Neural crest cell (in vitro differentiated cells): ENCODE measurements at places on chromosomes 4 and X. TPM values are rescaled to one million over a fixed set of nuclear protein-coding genes. Genes with fewer than 3 reads are reported as not detected.

GRCh38 chrX:75086731-75087195 lies 69.3 kb downstream of the ABCB7 start:
- no peak for DNase-seq

DNA sequence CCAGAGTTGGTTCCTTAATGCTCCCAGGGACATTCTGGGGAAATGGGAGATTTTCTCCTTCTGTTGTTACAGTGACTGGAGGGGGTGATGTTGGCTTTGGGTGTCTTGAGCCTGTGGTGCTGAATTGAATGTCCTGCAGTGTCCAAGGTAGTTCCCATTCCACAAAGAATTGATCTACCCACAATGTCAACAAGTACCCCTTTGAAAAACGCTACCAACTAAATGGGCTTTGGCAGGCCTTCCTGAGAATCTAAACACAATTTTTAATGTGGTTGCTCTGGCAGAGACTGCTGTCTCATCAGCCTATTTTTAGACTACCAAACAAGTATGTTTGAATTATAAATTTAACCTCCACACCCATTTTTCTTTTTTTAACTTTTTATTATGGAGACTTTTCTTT lies 69.4 kb downstream of the CCKAR start:
- no peak for DNase-seq

Gene COQ2
- total RNA-seq, result 19.7 and 21.9 TPM in 2 replicates

Gene SMIM31
- total RNA-seq, result not detected in 2 replicates

Gene GAB3
- total RNA-seq, result 0.07 and 0.12 TPM in 2 replicates

DNA sequence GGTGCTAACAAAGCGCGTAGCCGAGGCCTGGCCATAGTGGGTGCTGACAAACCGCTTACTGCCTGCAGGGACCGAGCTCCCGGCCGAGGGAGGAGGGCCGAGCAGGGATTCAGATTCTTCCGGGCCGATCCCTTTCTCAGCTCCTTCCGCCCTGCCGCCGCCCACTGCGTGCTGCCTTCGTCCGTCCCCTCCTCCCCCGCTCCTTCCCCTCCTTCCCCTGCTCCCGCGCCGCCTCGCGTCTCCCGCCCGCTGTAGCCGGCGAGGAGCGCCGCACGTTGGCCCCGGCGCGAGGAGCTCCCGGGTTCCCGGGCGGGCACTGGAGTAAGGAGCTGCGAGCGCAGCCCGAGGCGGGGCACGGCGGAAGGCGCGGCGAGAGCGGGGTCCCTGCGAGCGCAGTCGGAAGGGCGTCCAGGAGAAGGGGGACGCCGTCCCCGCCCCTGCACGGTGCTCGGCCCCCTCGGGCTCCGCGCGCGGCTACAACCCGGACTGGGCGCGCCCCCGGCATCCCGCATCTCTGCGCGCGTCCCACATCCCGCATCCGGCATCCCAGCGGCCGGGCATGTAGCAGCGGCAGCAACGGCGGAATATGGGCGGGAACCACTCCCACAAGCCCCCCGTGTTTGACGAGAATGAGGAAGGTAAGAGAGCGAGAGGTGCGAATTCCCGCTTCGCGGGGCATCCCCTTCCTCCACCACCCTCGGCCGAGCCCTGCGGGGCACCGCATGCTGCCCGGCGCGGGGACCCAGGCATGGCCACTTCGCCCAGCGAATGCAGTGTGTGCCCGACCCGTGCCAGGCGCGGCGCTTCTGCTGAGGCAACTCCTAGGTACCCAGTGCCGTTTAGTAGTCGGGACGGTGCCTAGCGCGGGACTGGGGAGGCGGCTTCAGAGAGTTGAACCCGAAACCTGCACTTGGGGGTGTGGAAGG lies at the start of gene STK32B:
Gene STK32B, plus strand, starts transcription at position 203 of the 926 bp plus-strand sequence.
- peak; percentile 60 for DNase-seq

Gene TCEAL7
- 15.3 and 18.9 TPM in 2 replicates for total RNA-seq

- DNase-seq, result no peak
Measured at GRCh38 chrX:40439625-40440532, 140.9 kb upstream of the ATP6AP2 start.

GRCh38 chr4:10783351-10783750 lies 98.8 kb upstream of the CLNK start:
- no peak for DNase-seq

Gene POF1B
- not detected in 2 replicates for total RNA-seq

Gene CCKAR
- total RNA-seq, result not detected in 2 replicates

- DNase-seq, result no peak
Measured at GRCh38 chr4:185142564-185142911, 528 bp upstream of the SLC25A4 start.

Gene HHIP
- 1.3 and 1.8 TPM in 2 replicates for total RNA-seq
